GM10248 (cell line): ENCODE measurements at places on chromosomes 3 and 15.

GRCh38 chr3:83500422-83500821 is 1458.4 kb upstream of the CADM2 start:
- DNase-seq = no peak

- no peak for DNase-seq
Measured at GRCh38 chr15:55627730-55628368, 39.7 kb upstream of the PYGO1 start.

DNA sequence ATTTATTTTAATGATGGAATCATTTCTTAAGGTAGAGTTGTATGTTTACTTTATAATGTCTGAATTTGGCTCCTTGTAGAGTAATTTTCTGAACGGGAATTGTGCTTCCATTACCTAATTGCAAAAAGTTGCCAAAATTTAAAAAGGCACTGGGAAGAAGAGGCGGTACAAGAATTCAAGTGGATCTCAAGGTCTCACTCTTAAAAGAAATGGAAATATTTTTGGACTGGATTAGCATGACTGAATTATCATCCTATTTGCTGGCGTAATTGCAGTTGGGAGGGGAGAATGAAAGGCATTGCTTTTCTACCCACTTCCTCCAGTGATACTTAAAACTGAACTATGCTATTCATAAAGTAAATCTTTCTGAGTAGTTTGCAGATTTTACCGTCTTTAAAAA is 46.2 kb downstream of the COL8A1 start:
- no peak for DNase-seq

DNA sequence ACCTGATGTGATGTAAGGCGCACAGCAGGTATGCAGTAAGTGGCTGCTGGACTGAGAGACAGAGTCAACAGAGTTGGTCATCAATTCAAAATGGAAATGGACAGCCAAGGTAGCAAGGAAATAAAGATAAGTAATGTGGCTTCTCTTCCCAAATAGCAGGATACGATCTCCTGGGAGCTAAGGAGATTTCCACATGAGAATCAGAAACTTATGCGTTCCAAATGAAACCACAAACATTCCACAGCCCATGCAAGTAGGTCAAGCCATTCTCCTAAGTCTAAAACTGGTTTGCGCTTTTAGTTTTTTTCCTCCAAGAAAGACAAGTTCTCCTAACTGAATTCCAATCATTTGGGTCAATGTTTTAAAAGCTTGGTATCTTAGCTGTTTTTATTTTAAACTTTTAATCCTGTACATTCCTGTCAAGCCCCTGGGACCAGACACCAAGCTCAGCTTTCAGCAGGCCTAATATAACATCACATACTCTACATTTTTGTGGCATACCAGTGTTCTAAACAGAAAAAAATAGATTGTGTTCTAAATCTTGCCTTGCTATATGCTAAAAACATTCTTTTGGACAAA is 73.7 kb upstream of the TSPAN3 start:
- DNase-seq = no peak

DNA sequence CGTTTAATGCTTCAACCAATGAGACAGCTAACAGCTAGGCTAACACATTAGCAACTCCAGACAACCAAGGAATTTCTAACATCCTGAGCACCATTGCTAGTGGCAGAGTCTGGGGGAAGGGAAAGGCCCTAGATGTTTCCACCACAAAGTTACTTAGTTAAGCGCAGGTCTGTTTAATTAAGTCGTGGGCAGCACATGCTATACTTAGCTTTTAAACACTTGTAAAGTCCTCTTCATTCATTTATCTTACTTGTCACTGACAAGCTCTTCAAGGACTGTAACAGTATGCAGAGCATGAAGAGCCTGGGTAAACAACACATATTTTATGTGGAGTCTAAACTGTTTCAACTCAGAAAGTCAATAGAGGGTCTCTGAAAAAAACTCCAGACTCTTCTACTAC is 221.1 kb upstream of the WNT5A start:
- DNase-seq = no peak

DNA sequence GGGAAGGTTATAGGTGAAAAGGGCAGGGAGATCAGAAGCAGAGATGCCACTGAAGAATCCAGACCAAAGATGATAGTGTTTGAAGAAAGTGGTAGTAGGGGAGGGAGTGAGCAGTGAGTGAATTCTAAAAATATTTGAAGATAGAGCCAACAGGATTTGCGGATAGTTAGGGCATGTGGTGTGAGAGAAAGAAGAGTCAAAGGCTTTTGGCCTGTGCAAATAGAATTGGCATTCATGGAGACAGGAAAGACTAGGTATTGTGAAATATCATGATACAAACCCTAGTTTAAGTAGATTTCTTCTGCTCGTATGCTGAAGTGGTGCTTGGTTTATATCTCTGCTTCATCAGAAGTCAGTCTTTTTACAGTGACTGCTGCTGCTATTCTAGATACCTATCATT is 224.2 kb upstream of the CFAP20DC start:
- no peak for DNase-seq

- DNase-seq = no peak
Measured at GRCh38 chr3:55884066-55884465, 397.0 kb upstream of the WNT5A start.

GRCh38 chr3:4220065-4220464 is 83.1 kb upstream of the SETMAR start:
- no peak for DNase-seq

GRCh38 chr15:69760258-69760845 is 307.7 kb downstream of the RPLP1 start:
- no peak for DNase-seq

- DNase-seq = no peak
Measured at GRCh38 chr15:29825227-29825626, 3.0 kb upstream of the TJP1 start.

GRCh38 chr3:149356044-149356592 is 21.3 kb downstream of the TM4SF1 start:
- DNase-seq = no peak

DNA sequence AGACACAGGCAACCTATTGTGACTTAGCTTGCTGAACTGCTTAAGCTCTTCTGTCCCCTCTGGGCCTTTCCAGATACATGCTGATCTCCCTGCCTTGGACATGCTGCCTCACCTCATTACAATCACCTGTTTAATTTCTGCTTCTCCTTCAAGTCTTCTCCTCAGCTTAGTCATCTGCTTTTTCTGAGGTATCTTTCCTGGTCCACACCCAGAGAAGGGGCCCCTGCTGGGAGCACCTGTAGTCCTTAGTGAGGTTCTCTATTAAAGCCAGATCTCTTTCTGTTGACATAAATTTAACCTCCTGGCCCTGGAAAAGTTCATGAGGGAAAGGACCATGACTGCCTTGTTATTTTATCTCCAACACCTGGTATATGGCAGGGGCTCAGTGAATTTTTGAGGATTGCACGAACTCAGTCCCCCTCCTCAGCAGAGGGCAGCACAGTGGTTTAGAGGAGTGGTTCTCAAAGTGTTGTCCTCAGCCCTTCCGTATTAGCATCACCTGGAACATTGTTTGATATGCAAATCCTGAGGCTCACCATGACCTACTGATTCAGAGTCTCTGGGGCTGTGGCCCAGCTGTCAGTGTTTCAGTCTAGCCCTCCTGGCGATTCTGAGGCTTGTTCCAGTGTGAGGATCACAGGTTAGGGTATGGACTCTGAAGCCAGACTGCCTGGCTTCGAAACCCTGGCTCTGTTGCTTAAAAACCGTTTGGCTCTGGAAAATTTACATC is 12.7 kb downstream of the COL6A6 start:
- no peak for DNase-seq

DNA sequence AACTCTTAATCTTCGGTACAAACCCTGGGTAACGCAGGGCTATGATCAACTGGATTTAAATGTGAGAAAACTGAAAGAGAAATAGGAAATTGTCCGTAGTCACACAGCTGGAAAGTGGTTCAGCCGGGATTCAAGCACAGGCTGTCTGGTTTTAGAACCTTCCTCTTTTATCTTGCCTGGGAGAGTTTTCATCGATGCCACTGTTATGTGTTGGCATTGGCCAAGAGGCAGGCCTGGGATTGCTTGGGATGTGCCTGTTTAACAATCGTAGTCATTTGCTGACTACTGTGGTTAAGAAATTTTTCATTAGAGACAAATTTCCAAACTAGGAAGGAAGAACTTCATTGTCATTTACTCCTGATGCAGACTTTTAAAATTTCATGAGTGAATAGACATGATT is 4.3 kb downstream of the MCTP2 start:
- DNase-seq = no peak

- DNase-seq = no peak
Measured at GRCh38 chr3:41330465-41330864, 131.2 kb downstream of the CTNNB1 start.

DNA sequence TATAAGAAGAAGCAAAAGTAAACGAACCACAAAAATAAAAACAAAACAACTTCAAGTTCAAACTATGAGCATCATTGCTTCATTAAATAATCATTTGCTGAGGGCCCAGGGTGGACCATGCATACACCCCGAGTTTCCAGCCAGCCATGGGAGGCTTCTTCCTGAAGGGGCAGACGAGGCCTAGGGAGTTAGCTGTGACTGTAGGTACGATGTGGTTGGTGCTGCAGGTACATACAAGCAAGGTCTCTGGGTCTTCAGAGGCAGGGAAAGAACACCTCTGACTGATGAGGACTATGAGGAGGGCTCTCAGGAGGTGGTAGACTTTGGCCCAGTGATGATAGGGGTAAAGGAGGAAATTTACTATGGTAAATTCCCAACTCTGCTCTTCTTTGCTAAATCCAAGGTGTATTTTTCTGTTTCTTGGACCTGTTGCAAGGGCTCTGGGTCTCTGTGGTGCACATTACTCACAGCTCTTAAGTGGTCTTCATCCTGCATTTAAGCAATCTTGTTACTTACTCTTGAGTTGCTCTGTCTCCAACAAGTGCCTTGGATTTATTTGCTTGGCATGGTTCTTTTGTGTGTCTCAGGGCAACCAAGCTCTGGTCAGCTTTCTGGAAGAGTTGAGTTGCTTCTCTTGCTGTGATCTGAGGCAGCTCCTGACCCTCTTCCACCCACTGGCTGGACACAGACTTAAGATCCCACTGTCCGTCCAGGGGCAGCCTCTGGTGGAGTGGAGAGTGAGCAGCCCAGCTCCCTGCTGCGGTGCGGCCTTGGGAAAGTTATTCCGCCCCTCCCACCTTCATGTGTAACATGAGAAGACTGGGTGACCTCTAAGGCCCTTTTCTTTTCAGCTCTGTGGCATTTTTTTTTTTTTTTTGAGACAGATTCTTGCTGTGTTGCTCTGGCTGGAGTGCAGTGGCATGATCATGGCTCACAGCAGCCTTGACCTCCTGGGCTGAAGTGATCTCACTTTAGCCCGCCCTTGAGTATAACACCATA is 56.1 kb upstream of the KIF23 start:
- no peak for DNase-seq

DNA sequence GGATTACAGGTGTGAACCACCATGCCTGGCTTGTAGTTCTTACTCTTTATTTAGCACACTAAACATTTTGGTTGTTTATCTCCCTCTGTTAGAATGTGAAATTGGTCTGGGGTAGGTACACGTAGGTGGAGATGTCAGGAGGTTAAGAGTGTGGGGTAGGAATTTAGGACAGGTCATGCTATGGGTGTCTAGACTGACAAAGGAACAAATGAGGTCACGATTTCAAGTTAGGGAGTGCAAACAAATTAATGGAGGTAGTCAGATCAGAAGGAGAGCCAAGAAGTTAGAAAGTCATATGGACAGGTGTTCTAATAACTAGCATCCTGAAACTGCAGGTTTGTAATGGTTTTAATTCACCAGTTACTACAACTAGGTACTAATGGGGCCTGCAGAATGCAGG is 19.8 kb downstream of the CDV3 start:
- DNase-seq = peak; percentile 16

DNA sequence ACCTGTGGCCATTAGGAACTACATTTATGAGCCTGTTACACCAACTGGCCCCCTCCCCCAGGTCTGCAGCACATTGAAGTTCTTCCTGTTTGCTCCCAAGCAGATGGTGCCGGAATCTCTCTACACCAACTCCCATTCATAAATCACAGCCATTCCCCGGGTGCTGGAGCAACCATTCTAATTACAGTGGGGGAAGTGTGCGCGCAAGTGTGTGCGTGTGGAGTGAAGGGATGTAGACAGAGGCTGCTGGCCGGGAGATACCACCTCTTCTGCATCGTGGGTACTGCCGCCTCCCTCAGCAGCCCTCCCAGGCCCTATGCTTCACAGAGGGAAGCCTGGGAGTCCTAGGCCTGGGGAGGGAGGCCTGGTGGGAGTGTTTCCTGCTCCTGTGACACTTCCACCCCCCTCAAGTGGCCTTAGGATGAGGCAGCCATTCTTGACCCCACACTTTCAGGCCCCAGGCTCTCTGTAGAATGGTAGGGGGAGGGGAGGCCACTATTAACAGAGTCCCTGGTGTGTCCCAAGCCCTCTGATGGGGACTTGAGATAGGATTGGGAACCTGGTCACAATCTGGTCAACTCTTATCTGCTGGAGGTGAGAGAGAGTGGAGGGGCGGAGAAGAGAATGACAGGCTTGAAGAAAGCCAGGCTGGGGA is 69.1 kb downstream of the MAGEF1 start:
- no peak for DNase-seq

DNA sequence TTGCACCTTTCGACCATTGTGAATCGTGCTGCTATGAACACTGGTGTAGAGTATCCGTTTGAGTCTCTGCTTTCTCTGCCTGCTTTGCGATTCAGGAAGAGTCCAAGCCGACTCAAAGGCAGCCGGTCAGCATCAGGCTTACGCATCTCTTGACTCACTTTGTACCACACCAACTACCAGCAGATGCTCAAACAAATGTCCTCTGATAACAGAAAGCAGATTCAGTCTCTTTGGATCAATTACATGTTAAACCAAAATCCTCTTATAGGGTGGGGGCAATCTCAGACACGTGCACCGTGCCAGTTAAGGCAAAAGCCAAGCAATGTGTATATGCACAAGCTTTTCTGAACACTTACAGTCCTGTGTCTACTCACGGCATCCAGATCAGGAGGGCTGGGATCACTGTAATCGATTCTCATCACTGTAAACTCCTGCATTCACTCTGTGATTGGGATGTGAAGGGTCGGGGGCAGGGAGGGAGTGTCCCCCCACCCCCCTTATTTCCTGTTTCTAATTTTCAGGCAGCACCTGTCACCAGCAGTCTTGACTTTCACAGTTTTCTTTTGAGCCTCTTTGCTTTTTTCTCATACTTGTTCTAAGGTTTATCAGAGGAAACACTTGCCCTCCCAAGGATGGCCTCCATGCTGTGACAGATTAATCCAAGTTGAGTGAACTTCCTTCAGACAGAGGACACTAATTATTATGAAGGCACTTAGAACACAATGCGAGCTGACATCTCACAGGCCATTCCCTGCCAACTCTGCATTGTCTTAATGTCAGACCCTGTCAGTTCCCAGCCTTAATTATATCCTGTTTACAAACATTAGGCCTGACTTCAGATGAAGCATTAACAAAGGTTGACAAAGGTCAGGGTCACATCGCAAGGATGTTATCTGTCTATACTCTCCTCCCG is 153.5 kb downstream of the MECOM start:
- no peak for DNase-seq
